ENCODE measurements at places on chromosomes 16 and 17.

- no peak for DNase-seq
Measured at GRCh38 chr17:79339321-79339720, 264.7 kb downstream of the ENGASE start.

GRCh38 chr16:78689028-78689427 lies 589.6 kb downstream of the WWOX start:
- DNase-seq: no peak

DNA sequence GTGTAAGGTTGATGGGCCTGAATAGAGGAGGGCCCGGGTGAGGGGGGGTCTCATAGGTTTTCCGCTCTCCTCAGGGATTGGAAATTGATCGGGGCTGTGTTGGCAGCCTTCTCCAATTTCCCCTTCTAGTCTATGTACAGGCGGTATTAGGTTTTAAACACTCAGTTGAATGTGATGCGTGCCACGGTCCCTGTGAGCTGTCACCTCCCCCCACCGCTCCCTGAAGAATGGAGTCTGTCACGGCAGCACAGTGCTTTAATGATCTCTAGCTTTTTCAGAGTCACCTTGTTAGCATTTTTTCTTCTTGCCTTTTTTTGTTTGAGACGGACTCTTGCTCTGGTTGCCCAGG lies 800 bp downstream of the COX4I1 start:
- DNase-seq: no peak

GRCh38 chr16:50916040-50916439 lies 174.2 kb downstream of the CYLD start:
- DNase-seq: no peak

GRCh38 chr16:49483651-49484450 lies 110.2 kb downstream of the C16orf78 start:
- DNase-seq: no peak

DNA sequence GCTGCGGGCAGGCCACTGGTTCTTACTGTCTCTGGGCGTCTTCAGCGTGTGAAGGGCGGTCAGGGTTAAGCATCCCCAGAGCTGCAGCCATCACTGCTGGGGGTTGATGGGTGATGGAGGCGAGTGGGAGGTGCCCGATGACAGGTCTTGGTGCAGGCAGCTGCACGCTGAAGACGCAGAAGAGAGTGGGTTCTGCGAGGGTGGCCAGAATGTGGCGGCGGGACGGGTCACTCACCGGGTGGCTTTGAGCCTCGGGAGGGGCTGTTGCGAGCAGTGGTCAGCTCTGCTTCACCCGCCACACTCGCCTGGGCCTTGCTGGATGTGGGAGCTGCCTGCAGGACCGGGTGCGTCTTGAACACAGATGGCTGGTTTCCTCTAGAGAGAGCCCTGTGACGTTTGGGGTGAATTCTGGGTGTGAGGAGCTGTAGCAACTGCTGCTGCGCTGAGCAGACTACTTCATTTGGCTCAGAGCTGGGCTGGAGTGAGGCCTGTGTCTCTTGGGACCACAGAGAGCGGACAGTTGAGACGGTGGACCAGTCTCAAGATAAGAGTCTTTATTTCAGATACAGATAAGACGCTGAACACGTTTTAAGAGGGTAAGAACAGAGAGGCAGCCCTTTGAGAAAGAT lies 44.6 kb upstream of the ZNF750 start:
- no peak for DNase-seq

GRCh38 chr16:897701-898100 lies 73.1 kb downstream of the LMF1 start:
- DNase-seq: no peak

GRCh38 chr16:19861133-19861532 lies 23.5 kb downstream of the GPRC5B start:
- no peak for DNase-seq

DNA sequence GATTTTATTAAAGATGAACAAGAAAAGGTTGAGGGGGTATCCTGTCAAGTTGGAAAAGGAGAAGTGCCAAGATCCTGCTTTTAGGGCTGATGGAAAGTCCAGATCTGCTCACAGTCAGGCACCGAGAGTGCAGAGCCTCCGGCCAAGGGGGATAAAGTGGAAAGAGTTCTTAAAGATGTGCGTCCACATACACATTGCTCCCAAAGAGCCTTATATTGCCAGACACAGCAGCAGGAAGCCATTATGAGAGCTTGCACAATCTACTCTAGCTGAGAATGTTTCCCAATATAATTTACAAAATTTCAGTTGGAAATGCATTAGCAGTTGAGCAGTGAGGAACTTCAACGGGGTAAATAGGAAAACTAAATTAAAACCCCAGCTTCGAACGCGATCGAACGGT lies 95.6 kb downstream of the SALL1 start:
- DNase-seq: no peak

- DNase-seq: no peak
Measured at GRCh38 chr16:17371299-17371698, 99.5 kb downstream of the XYLT1 start.
